ENCODE measurements at places on chromosomes 2 and 18.

GRCh38 chr2:239882331-239882732 is 142.8 kb downstream of the NDUFA10 start:
- DNase-seq = peak; percentile 85

GRCh38 chr18:12015416-12016062 is 34.2 kb downstream of the IMPA2 start:
- peak; percentile 32 for DNase-seq

- DNase-seq = peak; percentile 59
Measured at GRCh38 chr2:30706534-30707303, 100.5 kb downstream of the CAPN13 start.

DNA sequence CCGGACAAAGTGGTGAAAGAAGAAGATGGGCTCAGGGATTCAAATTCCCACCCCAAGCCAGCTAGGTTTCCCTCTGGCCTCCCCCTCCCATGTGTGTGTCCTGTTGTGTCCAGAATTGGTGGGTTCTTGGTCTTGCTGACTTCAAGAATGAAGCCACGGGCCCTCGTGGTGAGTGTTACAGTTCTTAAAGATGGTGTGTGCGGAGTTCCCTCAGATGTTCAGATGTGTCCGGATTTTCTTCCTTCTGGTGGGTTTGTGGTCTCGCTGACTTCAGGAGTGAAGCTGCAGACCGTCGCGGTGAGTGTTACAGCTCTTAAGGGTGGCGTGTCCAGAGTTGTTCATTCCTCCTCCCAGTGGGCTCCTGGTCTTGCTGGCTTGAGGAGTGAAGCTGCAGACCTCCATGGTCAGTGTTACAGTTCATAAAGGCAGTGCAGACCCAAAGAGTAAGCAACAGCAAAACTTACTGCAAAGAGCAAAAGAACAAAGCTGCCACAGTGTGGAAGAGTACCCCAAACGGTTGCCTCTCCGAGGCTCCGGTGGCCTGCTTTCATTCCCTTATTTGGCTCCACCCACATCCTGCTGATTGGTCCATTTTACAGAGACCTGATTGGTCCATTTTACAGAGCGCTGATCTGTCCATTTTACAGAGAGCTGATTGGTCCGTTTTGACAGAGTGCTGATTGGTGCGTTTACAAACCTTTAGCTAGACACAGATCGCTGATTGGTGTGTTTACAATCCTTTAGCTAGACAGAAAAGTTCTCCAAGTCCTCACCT is 37.7 kb upstream of the KLF11 start:
- DNase-seq = no peak

DNA sequence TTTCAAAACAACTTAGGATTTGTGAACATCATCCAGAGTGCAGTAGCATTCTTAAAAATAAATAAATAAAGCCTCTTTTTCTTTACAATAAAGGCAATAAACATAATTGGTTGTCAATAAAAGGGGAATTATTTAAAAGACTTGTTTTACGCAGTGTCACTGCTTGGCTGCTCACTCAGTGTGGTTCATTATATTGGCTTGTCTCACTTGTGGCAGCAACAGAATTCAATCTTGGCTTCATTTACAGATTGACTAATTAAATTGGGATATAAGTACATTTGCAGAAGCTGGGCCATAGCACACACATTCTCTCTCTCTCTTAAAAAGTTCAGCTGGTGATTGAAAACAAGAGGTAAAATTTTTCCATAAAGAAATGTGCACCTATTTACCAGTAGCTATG is 1027.6 kb downstream of the LRP1B start:
- DNase-seq = no peak

GRCh38 chr18:28175150-28175929 is 1.6 kb downstream of the CDH2 start:
- peak; percentile 77 for DNase-seq

GRCh38 chr2:125169764-125170146 is 1144.7 kb downstream of the CNTNAP5 start:
- DNase-seq = no peak

Measured in brain (organoid and tissue), 16 donors.